ENCODE measurements at places on chromosomes 2 and 18. TPM values are rescaled to one million over a fixed set of nuclear protein-coding genes. Genes with fewer than 3 reads are reported as not detected.
A peak's percentile ranks its signal among the peaks of the same experiment; 100 is the strongest.

GRCh38 chr2:227036527-227036926, 127.5 kb downstream of the COL4A4 start:
- DNase-seq: no peak

The KCNG2 gene
- 0.96 TPM for total RNA-seq

The CREG2 gene
- total RNA-seq: 0.09 TPM

- no peak for DNase-seq
Observed at GRCh38 chr2:151028691-151029176, 232.9 kb downstream of the RBM43 start.

The TRAF3IP1 gene
- 11.0 TPM for total RNA-seq

- DNase-seq: no peak
Observed at GRCh38 chr2:13770279-13770678, 862.2 kb upstream of the LRATD1 start.

DNA sequence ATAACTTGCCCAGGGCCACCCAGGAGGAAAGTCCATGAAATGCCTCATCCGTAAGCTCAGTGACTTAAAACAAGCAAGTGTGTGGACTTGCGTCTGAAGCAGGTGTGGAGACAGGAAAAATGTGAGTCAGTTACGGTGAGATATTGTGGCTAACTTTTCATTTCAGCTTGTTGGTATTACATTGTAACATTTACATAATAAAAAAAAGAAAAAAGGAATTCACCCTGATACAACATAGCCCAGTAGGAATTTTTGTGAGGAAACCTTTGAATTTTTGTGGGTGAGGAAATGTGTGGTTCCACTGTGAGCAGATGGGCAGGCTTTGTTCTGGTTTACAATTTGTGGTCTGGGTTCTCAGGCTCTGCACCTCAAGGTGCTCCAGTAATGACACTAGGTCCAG, 33.7 kb upstream of the LYPD6B start:
- no peak for DNase-seq

- no peak for DNase-seq
Observed at GRCh38 chr2:154740361-154740760, 41.9 kb downstream of the KCNJ3 start.

GRCh38 chr2:35852-36251, 10.5 kb downstream of the FAM110C start:
- DNase-seq: no peak

GRCh38 chr2:60368456-60368855, 185.0 kb downstream of the BCL11A start:
- DNase-seq: no peak

The QPCT gene
- total RNA-seq: 10.9 TPM

The GPR39 gene
- not detected for total RNA-seq

DNA sequence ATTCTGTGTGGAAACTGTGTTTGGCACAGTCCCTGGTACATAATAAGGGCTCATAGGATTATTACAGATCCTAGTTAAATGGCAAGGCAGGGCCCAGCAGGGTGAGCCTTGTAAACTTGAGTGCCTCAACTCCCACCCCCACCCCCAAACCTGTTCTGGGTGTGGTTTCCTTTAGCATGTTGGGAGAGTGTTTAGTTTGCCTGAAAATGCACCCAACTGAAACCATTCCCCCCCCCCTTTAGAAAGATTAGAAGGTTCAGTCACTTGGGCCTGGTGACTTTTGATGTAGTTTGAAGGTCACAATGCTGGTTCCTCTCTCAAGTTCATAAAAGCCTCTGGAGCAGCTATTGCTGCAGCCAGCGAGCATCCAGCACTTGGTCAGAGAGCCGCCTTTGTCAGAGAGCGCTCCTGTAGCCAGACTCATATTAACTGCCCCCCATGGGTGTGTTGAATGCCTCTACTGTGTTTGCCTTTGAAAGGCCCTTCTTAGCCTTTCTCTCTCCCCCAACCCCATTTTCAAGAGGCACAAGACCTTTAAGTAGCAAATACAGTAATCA, 113.7 kb downstream of the SPTBN1 start:
- DNase-seq: no peak

GRCh38 chr18:23861805-23862470, 152.6 kb upstream of the TTC39C start:
- no peak for DNase-seq

DNA sequence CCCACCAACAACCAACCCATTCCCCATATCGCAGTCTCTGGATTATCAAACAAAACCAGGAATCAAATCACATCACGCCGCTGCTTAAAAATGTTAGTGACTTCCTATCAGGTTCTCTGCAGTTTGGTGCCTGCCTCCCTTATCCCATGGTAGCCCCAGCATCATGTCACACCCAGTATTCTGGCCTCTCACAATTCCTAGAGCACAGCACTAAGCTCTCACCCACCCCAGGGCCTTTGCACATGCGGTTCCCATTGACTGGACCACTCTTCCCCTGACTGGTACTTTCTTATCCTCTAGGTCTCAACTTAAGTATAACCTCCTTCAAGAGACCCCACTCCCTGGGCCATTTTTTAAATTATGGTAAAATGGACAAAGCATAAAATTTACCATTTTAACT, 12.8 kb downstream of the ATP8B1 start:
- no peak for DNase-seq

- no peak for DNase-seq
Observed at GRCh38 chr18:79847606-79848293, 50.0 kb downstream of the KCNG2 start.

- no peak for DNase-seq
Observed at GRCh38 chr2:48865704-48866103, 110.2 kb upstream of the LHCGR start.

DNA sequence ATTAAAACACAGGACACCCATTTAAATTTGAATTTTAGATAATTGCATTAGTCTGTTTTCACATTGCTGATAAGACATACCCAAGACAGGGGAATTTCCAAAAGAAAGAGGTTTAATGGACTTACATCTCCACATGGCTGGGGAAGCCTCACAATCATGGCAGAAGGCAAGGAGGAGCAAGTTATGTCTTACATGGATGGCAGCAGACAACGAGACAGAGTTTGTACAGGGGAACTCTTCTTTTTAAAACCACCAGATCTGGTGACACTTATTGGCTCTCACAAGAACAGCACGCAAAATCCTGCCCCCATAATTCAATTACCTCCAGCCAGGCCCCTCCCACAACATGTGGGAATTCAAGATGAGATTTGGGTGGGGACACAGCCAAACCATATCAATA, 79.8 kb upstream of the SMAD2 start:
- DNase-seq: no peak

DNA sequence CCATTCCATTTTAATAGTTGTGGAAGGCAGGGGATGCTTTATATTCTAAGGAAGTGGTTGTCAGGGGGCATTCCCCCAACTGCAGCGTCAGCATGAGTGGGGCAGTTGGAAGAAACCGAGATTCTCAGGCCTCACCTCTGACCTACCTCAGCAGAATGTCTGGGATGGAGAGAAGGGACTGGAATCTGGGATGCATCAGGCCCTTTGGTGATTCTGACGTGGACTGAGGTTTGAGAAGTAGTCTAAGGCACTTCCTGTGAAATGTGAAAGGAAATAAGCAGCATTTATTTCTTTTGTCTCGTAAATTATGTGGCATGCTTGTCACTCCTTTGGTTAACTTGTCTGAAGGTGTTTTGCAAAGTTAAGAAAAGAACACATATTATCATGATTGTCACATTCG, 540.7 kb upstream of the NETO1 start:
- no peak for DNase-seq

- no peak for DNase-seq
Observed at GRCh38 chr2:140383781-140384180, 1603.6 kb upstream of the NXPH2 start.

DNA sequence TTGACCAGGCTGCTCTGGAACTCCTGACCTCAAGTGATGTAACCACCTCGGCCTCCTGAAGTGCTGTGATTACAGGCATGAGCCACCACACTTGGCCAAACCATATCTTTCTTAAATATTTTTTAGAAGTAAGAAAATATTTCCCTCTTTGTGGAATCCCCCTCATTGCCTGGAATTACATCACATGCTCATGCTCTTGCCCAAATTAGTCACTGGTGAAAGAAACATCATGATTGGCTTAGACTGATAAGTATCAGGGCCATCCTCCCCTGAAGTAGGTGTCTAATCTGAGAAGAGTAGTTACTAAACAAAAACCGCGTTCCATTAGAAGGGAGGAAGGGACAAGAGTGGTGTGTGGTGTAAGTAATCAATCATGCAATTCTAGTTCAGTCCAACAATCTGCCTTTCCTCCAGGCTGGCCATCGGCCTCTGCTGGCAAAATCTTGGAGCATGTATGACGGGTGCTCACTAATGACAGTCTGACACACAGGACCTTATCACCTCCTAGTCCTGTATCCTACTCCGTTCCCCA, 52.3 kb upstream of the SCG2 start:
- no peak for DNase-seq

- no peak for DNase-seq
Observed at GRCh38 chr2:155035308-155035707, 336.8 kb downstream of the KCNJ3 start.

The LIPG gene
- 53.2 TPM for total RNA-seq

The NOTO gene
- total RNA-seq: not detected

DNA sequence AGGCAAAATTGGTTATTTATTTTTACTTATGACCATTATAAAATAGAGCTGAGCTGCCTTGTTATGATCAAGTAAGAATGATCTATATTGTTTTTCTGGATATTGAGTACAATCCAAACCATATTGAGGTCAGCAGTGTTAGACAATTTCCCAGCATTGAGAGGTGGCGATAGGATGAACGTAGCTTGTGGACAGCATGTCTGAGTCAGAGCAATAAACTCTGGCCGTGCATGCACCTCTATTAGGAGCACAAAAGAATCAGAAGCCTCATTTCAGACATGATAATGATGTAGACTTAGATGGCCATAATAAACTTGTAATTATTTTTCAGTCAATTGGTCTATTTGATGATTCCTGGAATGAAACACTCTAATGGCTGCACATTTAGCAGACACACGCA, 491.6 kb downstream of the RIT2 start:
- DNase-seq: no peak

The ASTL gene
- not detected for total RNA-seq

The UGT1A7 gene
- not detected for total RNA-seq

The SAG gene
- total RNA-seq: not detected

DNA sequence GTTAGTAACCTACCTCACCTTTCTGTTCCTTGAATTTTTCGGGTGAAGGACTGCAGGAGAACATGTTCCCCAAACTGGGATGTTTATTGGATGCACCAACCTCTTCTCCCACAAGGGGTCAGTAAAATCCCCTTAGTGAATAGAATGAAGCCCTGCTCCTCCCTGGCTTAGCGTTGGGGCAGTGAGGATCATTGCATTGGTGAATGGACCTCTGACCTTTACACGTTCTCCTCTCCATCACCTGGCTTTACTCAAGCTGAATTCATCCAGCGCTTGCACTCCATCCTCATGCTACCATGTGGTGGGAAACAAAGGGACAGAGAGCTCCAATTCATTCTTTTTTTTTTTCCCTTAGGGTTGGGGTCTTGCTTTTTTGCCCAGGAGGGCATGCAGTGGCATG, 157.2 kb downstream of the MIB1 start:
- no peak for DNase-seq

DNA sequence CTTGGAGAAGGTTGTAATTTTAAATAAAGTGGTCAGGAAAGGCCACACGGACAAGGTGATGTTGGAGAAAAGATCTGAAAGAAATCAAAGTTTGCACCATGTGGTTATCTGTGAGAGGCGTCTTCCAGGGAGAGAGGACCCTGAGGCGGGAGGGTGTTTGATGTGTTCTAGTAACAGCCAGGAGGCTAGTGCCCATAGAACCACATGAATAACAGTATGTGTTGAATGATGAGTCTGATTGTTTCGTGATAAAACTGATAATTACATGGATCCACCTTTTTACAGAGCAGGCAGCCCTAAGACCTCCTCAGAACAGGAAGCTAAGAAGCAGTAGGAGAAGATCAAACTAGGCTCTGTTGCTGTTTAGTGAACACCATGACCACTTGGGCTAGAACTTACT, 91.4 kb downstream of the SCG2 start:
- no peak for DNase-seq

GRCh38 chr2:202009019-202009481, 24.6 kb upstream of the FZD7 start:
- no peak for DNase-seq

DNA sequence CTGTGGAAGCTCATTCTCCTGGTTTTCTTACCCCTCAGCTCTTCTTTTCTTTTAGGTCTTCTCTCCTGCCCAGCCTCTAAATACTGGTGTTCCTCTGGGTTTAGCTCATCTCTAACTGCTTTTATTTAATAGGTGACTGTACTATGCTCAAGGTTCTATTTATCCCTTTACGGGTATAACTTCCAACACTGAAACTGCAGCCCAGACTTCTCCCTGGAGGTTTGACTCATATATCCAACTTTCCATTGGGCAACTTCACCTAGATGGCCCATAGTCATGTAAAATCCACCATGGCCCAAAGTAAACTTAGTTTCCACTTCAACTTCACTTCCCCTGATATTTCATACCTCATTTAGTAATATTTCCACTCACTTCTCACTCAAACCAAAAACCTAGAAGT, 273.1 kb downstream of the PLCL1 start:
- no peak for DNase-seq

- DNase-seq: peak; percentile 57
Observed at GRCh38 chr18:62586151-62586774, 63.4 kb downstream of the ZCCHC2 start.
